Umbilical cord (tissue), 2 donors: ENCODE measurements at places on chromosomes 6 and 20.

DNA sequence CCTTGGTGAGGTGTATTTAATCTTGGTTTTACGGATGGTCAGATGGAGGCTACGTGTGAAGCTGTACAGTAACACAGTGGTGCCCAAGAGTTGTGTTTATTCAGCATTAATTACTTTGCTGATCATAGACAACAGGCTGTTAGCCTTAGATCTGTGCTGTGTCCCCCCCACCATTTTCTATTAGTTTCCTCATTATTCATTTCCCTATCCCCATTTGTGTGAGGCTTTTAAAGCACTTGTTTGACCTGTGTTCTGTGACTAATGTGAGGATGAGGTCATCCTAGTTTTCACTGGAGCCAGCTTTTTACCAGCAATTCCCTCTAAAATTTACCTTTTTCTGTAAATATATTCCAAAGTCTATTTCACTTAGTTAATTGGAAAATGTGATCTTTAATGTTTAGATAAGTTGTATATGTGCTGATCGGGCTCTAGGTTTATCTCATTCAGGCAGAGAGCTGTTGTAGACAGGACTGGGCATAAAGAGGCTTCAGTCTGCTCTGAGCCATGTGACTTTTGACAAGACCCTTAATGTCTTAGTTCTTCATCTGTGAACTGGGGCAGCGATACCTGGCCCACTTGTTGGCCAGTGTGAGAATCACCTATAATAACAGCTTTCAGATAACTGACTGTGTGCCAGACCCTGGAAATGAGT is 8.4 kb downstream of the MAPRE1 start:
- no peak for DNase-seq

DNA sequence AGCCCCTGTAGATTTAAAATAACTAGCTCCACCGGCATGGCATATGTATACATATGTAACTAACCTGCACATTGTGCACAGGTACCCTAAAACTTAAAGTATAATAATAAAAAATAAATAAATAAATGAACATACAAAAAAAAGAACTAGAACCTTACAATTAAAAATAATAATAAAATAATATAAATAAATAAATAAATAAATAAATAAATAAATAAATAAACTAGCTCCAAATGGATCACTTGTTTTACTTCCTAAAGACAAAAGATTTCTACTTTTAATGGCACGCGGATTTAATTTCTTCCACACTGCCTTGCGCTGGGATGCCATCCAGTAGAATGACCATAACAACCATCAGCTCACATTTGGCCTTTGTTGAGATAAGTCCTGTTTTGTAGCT is 141.0 kb upstream of the NRSN1 start:
- no peak for DNase-seq

DNA sequence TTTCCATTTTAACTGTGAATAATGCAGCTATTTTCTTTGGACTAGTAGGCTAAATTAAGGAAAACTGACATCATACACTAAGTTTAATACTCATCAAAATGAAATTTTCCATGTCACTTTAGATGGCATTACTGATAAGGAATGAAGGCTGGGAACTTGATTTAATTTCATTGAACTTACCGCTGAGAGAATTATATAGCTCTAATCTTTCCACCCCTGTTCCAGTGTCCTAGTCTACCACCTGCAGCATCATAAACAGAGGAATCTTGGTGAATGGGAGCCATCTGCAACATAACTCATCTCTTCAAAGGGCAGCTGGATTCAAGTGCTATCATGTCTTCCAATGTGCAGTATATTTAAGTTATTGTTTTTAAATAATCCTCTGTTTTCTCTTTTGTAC is 1395.2 kb downstream of the EPHA7 start:
- no peak for DNase-seq

DNA sequence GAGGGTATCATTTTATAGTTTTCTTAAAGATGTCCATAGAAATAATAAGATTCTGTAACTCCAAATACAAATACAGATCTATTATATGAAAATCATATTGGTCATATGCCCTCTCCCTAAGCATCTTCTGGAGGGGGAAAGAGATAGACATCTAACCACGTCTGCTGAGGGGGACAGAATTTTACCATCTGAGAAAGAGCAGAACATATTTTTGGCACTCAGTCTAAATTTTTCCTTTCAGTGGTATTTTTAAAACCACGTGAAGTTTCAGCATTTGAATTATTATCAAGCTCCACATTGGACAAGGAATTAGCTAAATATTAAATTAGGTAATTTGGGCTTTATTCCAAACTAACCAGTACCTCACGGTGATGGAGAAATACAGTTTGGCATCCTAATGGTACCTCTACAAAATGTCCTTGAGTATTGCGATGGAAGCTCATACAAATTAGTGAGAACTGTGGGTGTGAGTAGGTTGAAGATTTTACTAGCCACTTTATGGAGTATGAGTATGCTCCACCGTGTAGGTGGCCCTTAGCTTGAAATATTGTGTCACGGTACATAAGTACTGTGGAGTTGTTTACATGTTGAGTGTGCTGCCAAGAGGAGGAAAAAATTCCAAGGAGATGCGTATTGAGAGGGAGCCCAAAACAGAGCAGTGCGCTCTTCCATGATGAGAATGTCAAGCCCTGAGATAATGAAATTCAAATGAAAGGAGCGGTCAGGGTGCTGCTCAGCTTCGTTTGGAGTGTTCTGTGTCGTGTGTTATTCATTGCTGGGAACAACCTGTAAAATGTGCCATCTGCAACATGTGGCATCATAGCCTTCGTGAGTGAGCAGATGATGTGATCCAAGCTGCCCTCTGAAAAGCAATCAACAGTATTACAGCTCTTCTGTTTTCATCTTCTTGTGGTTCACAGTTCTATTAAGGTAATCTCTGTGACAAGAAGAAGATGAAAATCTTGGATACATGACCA is 48.4 kb upstream of the PHACTR2 start:
- DNase-seq, result no peak

- DNase-seq, result no peak
These were observed 194.0 kb downstream of the EYA4 start for GRCh38 chr6:133435065-133435728.
